NCI-H526 (cell line): ENCODE measurements at places on chromosomes 4 and X.

DNA sequence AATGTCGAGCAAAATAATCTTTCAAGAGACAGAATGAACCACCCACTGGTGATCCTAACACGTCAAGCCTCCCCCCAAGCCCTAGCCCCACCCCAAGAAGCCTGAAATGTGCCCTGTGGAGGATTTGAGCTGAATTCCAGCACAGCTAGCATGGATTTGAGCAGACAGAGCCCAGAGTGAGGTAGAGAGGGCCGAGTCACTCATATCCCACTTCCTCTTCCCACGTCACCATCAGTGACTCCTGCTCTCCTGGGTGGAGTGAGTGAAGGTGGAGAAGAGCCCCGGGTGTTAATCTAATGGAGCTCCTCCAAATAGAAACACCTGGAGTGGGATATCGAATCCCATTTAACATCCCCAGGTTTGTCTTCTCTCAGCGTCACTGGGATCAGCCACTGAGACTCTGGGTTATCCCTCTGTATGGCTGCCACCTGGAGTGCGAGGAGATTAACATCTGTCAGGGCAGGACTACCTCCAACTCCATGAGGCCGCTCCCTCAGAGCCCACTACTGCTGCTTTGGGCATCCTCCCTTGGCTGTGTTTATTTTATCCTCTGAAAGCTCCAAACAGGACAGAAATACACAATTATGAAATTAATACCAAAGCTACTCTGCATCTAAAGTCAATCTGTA, 136.6 kb downstream of the NWD2 start:
- DNase-seq = no peak

GRCh38 chrX:19640693-19641374, 125.5 kb upstream of the MAP3K15 start:
- no peak for DNase-seq

GRCh38 chrX:153565996-153566580, 32.9 kb downstream of the CCNQ start:
- DNase-seq = no peak

DNA sequence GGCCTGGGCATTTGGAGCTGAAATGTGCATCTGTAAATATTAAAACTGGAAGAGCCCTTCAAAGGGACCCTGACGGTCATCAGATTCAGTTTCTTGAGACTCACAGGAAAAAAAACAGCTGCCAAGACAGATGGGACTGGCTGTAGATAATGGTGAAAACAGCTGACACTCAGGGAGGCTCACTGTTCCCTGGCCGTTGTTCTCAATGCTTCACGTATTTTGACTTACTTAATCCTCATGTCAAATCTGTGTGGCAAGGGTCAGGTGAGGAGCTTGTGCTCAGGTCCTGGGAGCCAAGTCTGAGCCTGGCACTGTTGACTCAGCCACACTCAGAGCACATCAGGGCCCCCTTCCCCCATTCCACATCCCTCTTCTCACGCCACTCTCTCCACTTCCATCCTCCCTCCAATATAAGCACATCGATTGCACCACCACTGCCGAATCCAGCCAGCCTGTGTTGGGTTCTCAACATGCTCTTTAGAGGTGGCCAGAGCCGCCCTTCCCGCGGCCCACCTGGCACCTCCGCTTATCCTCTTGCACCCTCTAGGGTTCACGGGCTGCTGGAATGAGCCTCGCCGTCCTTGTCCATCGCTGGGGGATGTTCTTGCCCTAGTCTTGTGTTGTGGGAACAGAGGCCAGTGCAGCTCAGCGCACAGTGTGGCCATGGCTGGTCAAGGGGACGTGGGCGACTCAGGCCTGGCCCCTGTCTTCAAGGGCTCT, 40.1 kb downstream of the EVC start:
- no peak for DNase-seq

- no peak for DNase-seq
Observed at GRCh38 chr4:115310641-115311040, 197.2 kb upstream of the NDST4 start.

- no peak for DNase-seq
Observed at GRCh38 chr4:185464887-185465286, 6.6 kb downstream of the CCDC110 start.

DNA sequence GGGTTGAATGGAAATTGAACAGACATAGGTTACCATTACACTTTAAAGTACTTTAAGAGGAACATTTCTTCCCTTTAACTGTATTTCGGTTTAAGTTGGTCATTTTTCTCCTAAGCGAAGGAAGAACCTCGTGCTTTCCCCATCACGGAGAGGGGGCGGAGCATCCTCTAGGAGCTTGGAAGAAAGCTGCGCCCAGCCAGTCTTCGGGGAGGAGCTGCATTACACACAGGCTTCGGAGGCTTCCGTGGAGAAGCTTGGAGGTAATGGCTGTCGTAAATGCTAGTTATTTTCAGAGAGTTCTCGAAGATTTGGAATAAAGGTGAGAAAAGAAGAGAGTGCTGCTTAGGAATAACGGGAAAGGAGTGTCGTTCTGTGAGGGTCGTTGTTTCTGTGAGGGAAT, at the start of gene PWWP3B:
Gene PWWP3B, plus strand, starts transcription at position 199 of the 400 bp plus-strand sequence. CDS start 37,128 bp downstream, outside the sequence.
- DNase-seq = no peak

GRCh38 chr4:146522869-146523205, 1.1 kb upstream of the SLC10A7 start:
- no peak for DNase-seq

- peak; percentile 75 for DNase-seq
Observed at GRCh38 chr4:109701566-109702410, 1.5 kb downstream of the CASP6 start.

DNA sequence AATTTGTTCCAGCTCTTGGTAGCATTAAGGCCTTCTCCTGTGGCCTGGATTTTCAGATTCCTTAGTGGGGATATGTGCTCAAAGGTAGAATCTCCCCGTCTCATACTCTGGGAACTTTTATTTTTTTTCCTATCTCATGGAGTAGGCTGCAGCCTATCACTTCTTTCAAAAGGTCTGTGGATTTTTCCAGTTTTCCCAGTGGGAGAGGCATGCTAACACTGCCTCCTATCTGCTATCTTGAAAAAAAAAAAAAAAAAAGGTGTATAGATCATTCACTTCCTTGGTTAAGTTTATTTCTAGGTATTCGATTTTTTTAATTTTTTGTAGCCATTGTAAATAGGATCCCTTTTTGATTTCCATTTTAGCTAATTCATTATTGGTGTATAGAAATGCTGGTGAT, 67.1 kb downstream of the IL15 start:
- no peak for DNase-seq
